ENCODE measurements at places on chromosomes 1 and 21. TPM values are rescaled to one million over a fixed set of nuclear protein-coding genes. Genes with fewer than 3 reads are reported as not detected.

FCER1G gene
- total RNA-seq = 2.9 TPM

SDF4 gene
- 165 TPM for total RNA-seq

VAMP3 gene
- total RNA-seq = 66.1 TPM

SH2D1B gene
- total RNA-seq = not detected

HES3 gene
- not detected for total RNA-seq

FGGY gene
- total RNA-seq = 7.7 TPM

- no peak for DNase-seq
- no peaks in the 10 kb centered on the region for H3K4me1 ChIP-seq
Observed at GRCh38 chr21:19322360-19322759, 918.8 kb upstream of the TMPRSS15 start.

DNA sequence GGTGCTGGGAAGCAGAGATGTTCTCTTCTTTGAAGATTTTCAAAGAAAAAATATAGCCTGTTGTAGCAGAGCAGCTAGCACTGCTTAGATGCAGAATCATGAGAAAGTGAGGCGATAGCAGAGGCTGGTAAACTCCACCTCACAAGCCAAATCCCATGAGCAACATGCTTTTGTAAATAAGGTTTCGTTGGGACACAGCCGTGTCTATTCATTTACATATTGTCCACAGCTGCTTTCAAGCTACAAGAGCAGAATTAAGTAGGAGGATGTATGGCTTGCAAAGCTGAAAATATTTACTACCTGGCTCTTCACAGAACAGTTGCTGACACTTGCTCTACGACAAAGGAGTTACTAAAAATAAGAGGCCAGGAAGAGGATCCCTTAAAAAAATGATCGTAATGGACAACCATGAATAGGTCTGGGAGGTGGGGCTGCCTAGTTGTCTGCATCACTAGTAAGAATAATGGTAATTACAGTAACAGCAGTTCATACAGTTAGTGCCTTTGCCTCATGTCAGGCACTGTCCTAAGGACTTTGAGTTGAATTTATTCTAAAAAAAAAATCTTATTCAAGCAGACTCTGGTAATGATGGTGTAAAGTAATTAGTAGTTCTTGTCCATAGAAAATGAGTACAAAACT is 622.0 kb downstream of the KIF26B start:
- H3K36me3 ChIP-seq = no peaks in the 10 kb centered on the region
- no peak overlapping the region for H3K27ac ChIP-seq
- no peaks in the 10 kb centered on the region for H3K27me3 ChIP-seq

GRCh38 chr1:37636435-37636834 is 1.7 kb upstream of the RSPO1 start:
- peaks cover 35% of the 10 kb centered on the region for H3K27me3 ChIP-seq
- H3K36me3 ChIP-seq = no peaks in the 10 kb centered on the region
- H3K27ac ChIP-seq = no peak overlapping the region
- DNase-seq = no peak

- no peak overlapping the region for H3K27ac ChIP-seq
- H3K36me3 ChIP-seq = no peaks in the 10 kb centered on the region
Observed at GRCh38 chr1:60988891-60989290, 93.5 kb upstream of the NFIA start.

- DNase-seq = no peak
- H3K4me1 ChIP-seq = peaks cover 26% of the 10 kb centered on the region
- peaks cover 12% of the 10 kb centered on the region for H3K36me3 ChIP-seq
- H3K27ac ChIP-seq = peak overlapping the region; percentile 94
Observed at GRCh38 chr21:14382486-14382834, 486 bp downstream of the HSPA13 start.

DNA sequence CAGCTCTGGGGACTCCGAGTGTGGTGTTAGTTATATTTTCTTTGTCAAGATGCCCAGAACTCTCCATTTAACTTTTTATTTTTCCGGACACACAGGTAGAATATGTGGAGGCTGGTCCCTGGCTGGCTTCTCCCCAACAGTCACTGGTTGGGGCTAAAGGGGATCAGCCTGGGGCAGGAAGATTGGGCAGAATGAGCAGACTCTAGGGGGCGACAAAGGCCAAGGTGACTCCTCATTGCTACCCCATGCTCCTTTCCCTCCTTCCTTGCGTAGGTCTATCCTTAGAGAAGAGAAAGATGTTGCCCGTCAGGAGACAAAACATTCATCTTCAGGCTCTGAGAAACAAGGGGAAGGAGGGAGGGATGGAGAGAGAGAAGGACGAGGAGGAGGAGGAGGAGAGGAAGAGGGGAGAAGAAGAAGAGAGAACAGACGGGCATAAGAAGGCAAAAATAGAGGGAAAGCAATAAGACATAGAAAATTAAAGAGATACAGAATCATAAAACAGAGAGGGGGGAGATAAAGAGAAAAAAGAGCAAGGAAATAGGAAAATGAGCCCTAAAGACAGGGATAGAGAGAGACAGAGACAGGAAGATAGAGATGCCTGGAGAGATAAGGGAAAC is 89.9 kb downstream of the FOXD2 start:
- H3K4me3 ChIP-seq = no peak overlapping the region
- no peak for DNase-seq

DNA sequence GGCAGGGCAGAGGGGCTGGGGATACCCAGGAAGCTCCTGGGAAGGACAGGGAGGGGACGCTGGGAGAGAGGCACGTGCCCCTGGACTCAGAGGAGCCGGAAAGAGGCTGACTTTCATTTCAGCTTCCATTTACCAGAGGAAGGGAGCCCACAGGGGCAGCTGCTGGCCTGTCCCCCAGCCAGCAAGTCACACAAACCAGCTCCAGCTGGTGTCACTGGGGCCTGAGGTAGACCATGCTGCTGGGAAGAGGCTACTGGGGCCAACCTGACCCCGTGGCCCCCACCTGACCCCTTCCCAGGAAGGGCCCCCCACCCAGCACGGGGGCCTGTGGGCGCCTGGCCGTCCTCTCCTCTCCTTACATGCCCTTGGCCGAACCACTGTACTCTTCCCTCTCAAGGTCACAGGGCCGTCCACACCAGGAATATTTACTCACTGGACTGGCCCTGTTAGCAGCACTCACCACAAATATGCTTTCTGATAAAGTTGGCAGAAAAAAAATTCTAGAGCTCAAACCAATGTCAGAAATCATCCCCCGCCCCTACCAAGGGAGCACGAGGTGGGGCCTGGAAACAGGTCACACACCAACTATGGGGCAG is 110.5 kb downstream of the CASZ1 start:
- H3K36me3 ChIP-seq = peaks cover 2% of the 10 kb centered on the region
- no peaks in the 10 kb centered on the region for H3K4me1 ChIP-seq
- no peak overlapping the region for H3K4me3 ChIP-seq
- H3K27ac ChIP-seq = no peak overlapping the region

DNA sequence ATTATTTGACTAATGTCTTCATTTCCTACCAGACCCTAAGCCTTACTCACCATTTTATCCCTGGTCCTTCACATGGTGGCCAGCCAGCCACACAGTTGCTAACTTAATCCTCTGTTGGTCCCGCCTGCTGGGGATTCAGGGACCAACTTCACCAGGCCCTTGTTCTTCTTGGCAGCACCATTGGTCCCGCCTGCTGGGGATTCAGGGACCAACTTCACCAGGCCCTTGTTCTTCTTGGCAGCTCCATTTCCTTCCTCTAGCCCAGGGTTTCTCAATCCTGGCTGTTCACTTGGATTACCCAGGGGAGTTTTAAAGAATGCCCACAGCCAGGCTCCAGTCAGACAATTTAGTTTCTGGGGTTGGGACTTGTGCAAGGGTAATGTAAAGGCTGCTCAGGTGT is 233.1 kb upstream of the CSF3R start:
- no peaks in the 10 kb centered on the region for H3K36me3 ChIP-seq
- H3K27ac ChIP-seq = no peak overlapping the region
- H3K27me3 ChIP-seq = peaks cover 6% of the 10 kb centered on the region

DNA sequence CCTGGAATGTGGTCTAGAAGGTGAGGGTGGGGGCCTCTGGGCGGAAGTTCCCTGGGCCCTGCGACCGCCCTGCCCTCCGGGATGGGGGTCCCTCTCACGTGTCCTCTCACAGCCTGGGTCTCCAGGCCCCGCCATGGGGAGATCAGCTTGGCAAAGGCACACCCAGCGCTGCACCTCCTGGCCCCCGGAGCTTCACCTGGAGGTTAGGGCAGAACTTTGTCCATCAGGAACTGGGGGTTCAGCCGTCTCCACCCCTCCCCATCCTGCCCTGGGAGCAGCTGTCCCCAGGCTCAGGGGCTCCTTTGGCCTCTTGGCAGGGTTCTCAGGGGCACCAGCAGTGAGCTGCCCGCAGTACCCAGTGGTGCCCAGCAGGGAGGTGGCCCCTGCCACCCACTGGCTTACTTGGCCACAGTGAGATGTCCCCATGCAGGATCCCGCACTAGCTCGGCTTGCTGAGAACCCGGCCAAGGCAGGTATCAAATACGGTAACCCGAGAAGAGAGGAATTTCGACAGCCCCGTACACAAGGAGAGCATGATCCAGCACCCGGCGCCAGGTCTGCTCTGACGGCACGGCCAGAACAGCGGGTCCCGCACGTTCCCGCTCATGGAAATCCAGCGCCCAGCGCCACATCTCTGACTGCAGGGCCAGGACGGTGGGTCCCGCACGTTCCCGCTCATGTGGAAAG is 36.7 kb downstream of the RRP1 start:
- no peaks in the 10 kb centered on the region for H3K27me3 ChIP-seq
- H3K4me3 ChIP-seq = no peak overlapping the region
- no peaks in the 10 kb centered on the region for H3K36me3 ChIP-seq
- H3K4me1 ChIP-seq = no peaks in the 10 kb centered on the region

DNA sequence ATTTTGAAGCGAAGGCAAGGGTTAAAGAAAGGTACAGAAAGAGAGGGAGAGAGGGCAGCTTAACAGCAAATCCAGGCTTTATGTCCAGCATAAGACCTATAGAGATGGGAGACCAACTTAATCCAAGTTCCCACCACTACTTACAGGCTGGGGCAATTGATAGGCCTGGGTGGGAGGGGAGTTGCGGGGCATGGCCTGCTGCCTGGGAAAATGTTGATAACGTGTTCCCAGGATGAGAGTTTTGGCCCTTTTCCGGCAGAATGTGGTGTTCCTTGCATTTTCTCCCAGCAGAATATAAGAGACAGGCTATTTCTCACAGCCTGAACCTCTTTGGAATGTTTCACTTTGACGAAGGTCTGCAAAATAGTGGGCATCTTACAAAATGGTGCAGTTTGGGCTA is 34.9 kb upstream of the PLA2G5 start:
- no peak overlapping the region for H3K4me3 ChIP-seq
- H3K4me1 ChIP-seq = no peaks in the 10 kb centered on the region
- DNase-seq = no peak
- no peaks in the 10 kb centered on the region for H3K36me3 ChIP-seq
- no peak overlapping the region for H3K27ac ChIP-seq

- H3K27me3 ChIP-seq = no peaks in the 10 kb centered on the region
- H3K4me1 ChIP-seq = no peaks in the 10 kb centered on the region
- H3K36me3 ChIP-seq = no peaks in the 10 kb centered on the region
- DNase-seq = no peak
- H3K27ac ChIP-seq = no peak overlapping the region
- no peak overlapping the region for H3K4me3 ChIP-seq
Observed at GRCh38 chr1:175708787-175709186, 34.6 kb downstream of the TNR start.

DNA sequence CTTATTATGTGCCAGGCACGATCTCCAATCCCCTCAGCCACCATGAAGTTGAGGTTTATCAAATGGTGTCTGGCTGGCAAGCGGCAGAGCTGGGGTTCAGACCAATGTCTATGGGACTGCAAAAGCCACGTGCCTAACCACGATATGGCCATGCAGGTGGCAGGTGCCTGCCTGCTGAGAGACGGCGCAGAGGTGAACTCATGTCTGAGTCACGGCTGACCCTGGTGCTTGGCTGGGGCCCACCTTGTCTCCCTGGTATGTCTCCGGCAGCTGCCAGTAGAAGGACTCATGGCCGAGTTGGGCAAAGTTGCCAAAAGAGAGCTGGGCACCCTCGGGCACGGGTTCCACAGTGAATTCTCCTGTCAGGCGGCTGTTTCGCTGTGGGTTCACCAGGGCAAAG is 59.9 kb downstream of the LDLRAD2 start:
- H3K27me3 ChIP-seq = no peaks in the 10 kb centered on the region
- H3K4me3 ChIP-seq = no peak overlapping the region
- DNase-seq = no peak
- H3K27ac ChIP-seq = no peak overlapping the region
- H3K4me1 ChIP-seq = no peaks in the 10 kb centered on the region
- no peaks in the 10 kb centered on the region for H3K36me3 ChIP-seq

DNA sequence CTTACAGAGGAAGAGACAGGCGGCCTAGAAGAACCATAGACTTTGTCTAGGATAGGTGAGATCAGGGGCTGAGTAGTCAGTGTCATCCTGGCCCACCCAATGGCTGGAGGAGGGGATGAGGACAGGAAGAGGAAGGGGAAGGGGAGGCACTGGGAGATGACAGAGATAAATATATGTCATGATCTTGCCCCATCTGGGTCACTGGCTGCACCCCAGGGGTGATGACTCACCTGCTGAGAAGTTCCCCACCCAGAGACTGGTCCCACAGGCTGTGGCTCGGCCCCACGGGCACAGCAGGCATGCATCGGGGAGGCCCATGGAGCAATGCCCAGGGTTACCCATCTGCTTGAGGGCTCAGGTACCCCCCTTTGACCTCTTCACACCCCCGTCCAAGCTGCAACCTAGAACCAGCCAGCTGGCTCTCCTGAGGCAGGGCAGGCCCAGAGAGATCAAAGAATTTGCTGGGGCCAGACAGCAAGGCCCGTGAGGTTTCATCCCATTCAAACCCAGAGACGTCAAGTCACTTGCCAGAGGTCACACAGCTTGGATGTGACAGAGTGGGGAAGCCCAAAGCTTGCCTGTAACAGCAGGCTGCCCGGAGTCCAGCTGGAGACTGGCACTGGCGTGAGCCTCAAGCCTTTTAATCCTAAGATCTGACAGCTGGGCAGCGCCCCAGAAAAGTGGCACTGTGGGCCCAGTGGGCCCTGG is 34.7 kb upstream of the CASZ1 start:
- H3K4me1 ChIP-seq = no peaks in the 10 kb centered on the region
- H3K36me3 ChIP-seq = no peaks in the 10 kb centered on the region
- no peak overlapping the region for H3K4me3 ChIP-seq

- H3K27ac ChIP-seq = no peak overlapping the region
- H3K27me3 ChIP-seq = no peaks in the 10 kb centered on the region
- DNase-seq = no peak
- H3K4me1 ChIP-seq = peaks cover 27% of the 10 kb centered on the region
- no peaks in the 10 kb centered on the region for H3K36me3 ChIP-seq
Observed at GRCh38 chr21:45299864-45300785, 12.4 kb upstream of the POFUT2 start.

- no peak overlapping the region for H3K4me3 ChIP-seq
- DNase-seq = peak; percentile 2
- no peak overlapping the region for H3K27ac ChIP-seq
- no peaks in the 10 kb centered on the region for H3K36me3 ChIP-seq
- peaks cover 4% of the 10 kb centered on the region for H3K27me3 ChIP-seq
- no peaks in the 10 kb centered on the region for H3K4me1 ChIP-seq
Observed at GRCh38 chr1:230568008-230568407, 74.3 kb upstream of the COG2 start.
